ENCODE measurements at places on chromosomes 2 and 18.

DNA sequence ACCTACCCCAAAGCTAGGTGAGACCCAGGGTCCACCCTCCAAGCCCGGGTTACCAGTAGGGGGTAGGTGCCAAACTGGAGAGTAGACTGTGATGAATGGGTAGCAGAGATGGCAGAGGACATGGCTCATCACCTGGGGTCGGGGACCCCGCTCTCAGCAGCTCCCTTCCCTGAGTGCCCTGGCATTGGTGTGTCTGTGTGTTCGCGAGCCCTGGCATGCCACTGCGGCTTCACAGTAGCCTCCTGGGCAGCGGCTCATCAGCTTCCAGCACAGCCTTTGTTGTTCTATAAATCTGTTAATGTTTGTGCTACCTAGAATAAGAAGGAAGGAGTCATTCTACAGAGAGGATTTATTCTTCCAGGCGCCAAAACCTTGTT lies 62.6 kb upstream of the ALPP start:
- no peak for DNase-seq

GRCh38 chr18:62988471-62988870 lies 273.1 kb downstream of the PHLPP1 start:
- DNase-seq: no peak

GRCh38 chr2:238305092-238305862 lies 15.0 kb upstream of the TRAF3IP1 start:
- DNase-seq: no peak

DNA sequence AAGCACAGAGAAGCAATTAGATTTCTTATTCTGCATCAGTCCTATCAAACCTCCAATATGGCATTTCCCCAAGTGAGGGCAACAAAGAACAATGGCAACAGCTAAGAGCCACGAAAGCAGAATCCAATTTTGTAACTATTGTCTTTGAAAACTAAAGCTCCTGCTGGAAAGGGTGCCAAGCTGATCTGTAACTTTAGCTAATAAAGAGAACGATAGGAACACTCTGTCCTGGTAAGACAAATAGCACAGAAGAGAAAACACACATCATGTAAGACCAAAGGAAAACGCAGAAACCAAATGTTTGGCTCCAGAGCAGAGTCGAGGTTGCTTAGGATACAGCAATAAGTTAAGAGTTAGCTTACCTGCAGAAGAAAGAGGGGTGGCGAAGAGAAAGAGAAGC lies 160.5 kb downstream of the STK39 start:
- no peak for DNase-seq

DNA sequence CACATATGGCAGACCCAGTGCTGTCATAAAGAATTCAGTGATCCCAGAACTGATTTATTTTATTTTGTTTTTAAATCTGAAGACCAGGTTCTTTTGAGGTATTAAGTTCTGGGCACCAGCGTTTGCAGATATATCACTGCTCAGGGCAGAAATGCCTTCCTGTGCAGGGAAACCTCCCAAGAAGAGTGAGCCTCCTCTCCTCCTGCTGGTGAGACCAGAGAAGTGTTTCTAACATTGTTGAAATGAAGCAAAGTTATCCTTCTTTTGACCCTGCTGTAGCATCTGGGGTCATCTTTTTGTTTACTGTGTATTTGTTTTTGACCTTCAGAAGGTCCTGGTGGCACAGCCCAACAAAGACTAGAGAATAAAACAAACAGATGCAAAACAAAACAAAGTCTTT lies 94.0 kb downstream of the AQP4 start:
- DNase-seq: peak; percentile 57

DNA sequence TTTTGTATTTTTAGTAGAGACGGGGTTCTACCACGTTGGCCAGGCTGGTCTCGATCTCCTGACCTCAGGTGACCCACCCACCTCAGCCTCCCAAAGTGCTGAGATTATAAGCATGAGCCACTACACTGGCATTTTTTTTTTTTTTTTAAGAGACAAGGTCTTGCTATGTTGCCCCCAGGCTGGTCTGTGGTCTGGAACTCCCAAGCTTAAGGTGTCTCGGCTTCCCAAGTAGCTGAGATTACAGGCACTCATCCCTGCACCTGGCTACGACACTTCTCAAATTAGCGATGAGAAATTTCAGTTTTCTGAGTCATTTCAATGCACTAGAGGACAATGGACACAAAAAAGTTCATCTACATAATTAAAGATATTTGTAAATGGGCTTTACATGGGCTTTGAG lies 36.6 kb upstream of the TCF7L1 start:
- DNase-seq: no peak

DNA sequence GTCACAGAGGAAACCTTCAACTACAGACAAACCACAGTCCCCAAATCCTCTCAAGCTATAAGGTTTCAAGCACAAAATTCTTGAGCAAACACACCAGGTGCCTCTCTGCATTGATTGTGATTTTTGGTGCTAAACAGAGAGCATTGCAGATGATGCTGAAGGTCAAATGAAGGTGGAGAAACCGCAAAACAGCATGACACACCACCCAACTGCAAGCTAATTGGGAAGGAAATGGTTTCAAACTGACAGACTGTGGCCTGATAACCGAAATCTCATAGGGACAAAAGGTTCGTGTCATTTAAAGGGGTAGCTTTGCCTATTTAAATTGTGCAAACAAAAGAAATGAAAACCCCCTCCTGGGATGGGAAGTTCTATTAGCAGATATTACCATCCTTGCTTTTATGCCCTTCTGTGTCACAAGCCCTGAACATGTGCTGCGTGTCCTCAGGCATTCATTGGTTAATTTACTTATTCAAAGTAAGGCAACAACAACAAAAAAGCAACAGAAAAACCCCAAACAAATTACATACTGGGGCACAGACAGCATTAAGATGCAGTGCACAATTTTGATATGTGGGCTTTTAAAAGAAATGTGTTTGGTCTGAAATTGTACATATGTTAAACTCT lies 154.9 kb downstream of the AQP4 start:
- DNase-seq: no peak

DNA sequence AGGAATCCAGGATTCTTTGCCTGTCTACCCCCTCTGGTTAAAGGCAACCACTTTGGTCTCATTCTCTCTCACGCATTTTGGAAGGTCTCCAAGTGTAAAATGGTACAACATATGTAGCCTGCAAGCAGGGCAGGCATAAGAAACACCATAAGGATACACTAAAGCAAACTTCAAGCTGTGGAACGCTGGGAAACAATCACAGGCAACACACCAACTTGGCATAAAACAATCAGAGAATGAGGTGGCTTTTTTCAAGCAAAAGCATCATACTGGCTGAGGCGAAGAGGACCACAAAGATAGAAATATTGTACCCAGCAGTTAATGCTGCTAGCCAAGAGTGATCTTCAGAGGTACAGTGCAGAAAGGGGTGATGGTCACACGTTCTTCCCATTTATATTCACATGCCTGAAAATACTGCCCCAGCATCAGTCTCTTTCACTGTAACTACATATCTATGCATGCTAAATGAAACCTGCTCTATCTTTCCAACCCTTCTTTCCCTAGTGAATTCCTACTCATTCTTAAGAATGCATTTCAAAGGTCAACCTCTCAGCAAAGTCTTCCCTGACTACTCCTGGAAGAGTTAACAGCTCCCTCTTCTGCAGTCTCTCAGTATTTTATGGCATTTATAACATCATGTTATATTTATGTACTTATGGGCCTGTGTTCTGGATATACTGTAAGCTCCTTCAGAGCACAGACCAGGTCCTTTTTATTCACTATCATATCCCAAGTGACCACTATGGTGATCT lies 71.9 kb upstream of the GALNT5 start:
- no peak for DNase-seq

- no peak for DNase-seq
Observed at GRCh38 chr2:101909760-101910159, 82.0 kb upstream of the IL1R2 start.

DNA sequence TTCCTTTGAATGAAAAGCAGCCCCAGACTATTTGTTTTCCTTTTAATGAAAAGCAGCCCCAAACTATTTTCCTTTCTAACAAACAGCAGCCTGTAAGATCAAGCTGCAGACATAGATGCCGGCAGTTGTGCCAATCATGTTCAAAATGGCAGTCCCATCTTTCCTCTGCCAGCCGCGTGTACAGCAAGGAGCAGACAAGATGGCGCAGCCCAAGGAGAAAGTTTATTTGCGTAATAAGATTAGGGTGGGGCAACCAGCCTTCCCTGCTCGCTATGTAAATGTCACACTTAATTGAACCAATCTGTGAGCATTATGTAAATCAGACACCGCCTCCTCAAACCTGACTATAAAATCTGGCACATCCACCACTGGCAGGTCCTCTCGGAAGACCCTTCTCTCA lies 226.0 kb downstream of the TGIF1 start:
- no peak for DNase-seq
